ENCODE measurements at places on chromosomes 6 and 20.
A peak's percentile ranks its signal among the peaks of the same experiment; 100 is the strongest.

GRCh38 chr20:46494077-46494476 lies 19.3 kb downstream of the ZNF334 start:
- no peak for DNase-seq

GRCh38 chr6:48183811-48184605 lies 73.0 kb upstream of the PTCHD4 start:
- DNase-seq = no peak

DNA sequence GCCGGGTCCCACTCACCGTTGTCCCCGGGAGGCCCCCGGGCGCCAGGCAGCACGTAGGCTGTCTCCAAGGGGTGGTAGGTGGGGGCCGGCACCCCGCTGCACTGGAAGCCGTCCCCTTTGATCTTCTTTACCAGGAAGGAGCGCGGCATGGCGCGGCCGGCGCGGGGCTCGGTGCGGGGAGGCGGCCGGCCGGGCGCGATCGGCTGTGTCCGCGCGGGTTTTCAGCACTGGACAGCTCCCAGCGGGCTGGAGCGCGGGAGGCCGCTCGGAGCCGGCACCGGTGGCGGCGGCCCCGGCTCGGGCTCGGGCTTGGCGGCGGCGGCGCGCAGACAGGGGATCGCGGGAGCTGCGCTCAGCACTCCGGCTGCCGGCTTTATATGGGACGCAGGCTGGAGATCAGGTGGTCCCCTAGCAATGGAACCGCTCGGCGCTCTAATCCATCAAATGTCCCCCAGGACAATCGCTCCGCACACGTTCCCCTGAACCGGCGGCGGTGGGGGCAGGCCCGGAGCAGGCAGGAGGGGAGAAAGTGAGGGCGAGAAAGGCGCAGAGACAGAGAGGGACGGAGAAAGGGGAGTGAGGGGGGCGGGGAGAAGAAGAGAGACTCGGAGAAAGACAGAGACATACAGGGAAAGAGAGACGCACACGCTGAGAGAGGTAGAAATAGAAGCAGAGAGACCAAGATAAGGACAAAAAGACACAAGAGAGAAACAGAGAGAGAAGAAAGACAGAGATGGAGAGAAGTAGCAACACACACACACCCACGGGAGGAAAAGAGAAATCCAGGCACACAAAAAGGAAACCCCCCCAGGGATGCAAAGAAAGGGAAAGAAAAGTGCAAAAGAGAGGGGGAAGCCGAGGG lies at the start of gene SCRT2:
Gene SCRT2 (minus strand): TSS at position 350 of the 862 bp plus-strand sequence. CDS start 201 bp downstream, at position 149.
- DNase-seq = peak; percentile 40

DNA sequence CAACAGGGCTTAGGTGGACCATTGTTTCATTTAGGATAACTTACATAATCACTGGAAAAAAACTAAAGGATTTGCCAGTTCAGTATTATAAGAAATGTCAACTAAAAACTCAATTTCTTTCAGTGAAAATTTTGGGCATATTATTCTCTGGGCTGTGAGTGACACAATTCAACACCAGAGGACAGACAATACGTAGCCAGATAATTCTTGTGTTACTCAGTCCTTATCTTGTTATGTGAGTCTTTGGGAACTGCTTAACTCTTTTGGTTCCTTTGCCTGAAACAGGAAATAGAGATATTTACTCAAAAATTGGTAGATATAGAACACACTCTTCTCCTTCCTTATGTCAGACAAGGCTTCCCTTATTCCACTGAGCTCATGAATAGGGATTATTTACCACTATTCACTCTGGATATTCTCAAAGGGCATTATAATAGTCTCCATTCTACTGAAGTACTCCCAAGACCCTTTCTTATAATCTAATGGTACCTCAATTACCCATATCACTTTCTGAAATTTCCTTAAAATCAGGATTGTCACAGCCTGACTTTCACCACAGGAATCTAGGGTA lies 4.9 kb upstream of the BEND6 start:
- DNase-seq = no peak

GRCh38 chr20:46683011-46683667 lies 6.1 kb downstream of the TP53RK start:
- no peak for DNase-seq

DNA sequence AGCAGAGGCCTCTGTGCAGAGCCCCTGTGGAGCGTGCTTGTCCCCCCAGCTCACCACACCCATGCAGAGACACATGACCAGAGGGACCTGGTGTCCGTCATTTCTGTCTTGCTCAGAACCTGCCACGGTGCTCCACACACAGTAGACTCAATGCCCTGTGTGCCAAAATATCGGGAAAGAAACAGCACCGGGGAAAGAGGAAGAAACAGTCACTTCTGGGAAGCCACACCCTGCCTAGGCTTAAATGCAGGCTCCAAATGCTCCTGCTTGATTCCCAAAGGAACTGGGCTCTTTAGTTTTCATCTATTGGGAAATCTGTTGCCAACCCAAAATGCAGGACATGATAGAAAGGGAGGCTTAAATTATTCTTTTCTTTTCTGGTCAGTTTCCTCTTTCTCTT lies 503.9 kb downstream of the CD83 start:
- no peak for DNase-seq

- DNase-seq = no peak
These were observed 399.5 kb downstream of the QKI start for GRCh38 chr6:163813979-163814493.

GRCh38 chr20:48467622-48468021 lies 360.2 kb downstream of the PREX1 start:
- DNase-seq = no peak

DNA sequence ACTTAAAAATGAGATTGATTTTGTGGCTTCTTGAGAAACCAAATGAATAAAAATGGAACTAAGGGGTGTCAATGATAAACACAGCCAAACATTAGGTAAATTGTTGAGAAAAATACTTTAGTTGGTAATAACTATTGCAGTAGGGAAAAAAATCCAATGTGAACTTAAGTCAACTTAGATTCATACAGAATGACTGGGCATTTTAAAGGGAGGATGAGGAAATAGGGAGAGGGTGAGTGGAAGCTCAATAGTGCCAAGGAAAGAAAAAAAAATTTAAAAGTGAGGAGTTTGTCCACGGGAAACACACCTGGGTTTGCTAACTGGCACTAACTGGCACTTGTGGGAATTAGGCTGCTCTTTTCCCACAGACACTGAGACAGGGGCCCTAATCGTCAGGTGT lies 26.2 kb upstream of the PGK2 start:
- no peak for DNase-seq

- no peak for DNase-seq
These were observed 18.7 kb downstream of the SRXN1 start for GRCh38 chr20:634148-634925.

GRCh38 chr20:9969626-9970025 lies 65.2 kb upstream of the ANKEF1 start:
- DNase-seq = no peak

DNA sequence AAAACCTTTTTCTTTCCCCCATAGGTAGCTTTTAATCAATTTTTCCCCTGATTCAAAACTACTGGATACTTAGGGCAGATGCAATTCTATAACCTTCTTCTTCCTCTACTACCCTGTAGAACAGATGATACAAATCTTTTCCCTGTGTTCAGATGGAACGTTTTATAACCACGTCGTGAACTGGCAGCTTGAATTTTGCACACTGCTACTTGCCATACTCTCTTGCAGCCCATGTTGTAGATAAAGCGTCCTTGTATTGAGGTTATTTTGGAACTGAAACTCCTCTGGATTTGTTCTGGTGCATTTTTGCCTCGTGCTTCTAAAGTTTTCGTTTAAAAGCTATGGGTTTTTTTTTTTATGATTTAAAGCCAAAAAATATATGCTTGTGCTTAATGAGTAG lies 440.2 kb downstream of the RFPL4B start:
- DNase-seq = no peak

- no peak for DNase-seq
These were observed 78.7 kb upstream of the MYL9 start for GRCh38 chr20:36462440-36463211.

DNA sequence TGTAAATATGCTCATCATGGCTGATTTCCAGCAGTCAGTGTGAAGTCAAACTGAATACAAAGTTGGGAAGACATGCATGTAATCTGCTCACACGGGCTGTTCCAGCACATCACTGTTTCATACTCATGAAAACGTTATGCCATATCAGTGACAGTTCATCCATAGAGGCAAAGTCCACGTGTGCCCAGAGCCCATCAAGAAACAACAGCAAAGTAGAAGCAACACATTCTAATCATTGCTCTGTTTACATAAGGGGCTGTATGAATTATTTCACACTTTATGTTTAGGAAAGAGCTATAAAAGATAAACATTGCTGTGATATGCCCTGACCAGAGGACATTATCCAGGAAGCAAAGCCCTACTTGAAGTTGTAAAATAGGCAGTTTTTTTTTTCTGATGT lies 157.0 kb upstream of the ENPP5 start:
- DNase-seq = no peak

- no peak for DNase-seq
These were observed 11.0 kb downstream of the DHX35 start for GRCh38 chr20:38973107-38973506.

DNA sequence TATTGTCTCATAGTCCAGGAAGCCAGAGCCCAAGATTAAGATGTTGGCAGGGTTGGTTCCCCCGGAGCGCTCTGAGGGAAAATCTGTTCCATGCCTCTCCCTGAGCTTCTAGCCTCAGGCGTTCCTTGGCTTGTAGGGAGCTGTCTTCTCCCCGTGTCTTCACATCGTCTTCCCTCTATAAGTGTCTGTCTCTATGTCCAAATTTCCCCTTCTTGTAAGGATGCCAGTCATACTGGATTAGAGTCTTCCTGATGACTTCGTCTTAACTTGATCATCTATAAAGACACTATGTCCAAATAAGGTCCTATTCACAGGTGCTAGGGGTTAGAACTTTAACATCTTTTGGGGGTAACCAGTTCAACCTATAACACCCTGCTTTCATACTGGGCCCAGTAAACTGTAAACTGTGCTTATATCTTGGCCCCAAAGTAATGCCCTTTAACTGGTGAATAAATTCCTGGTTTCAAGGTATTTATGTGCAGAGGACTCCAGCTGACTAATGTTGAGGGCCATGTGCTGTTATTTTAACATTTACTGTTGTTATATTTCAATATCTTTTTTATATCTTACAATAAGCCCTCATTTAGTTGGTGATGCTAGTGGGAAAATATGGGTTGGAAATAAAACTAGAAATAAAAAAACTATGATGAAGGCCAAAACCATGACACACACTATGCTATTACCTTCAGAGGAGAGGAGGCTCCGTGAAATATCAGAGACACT lies 101.7 kb upstream of the IYD start:
- DNase-seq = no peak

All from stimulated activated CD4-positive, alpha-beta T cell treated with anti-CD3 and anti-CD28 coated beads, TNF-alpha, amount 100 ng/mL, for 48 hours (primary cell).